ENCODE measurements at places on chromosomes 16 and 17.
A peak's percentile ranks its signal among the peaks of the same experiment; 100 is the strongest.

DNA sequence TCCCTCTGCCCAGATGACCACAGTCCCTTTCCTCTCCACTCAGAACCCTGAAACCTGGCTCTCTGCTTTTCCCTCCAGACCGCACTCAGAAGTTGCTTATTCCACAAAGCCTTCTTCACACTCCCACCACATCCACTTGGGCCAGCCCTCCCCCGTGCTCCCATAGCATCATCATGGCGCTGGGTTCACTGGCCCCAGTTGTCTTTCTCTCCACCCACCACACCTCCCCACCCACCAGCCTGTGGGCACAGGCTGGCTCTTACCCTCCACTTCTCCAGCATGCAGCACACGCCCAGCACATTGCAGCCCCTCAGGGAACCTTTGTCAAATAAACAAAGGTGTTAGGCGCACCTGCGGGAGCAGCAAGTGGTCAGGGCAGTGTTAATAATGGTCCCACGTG is 130.0 kb downstream of the KATNIP start:
- no peak for DNase-seq

GRCh38 chr16:4976079-4976478 is 17.9 kb downstream of the SEC14L5 start:
- no peak for DNase-seq

- DNase-seq, result no peak
Observed at GRCh38 chr16:53775821-53776431, 72.0 kb downstream of the FTO start.

DNA sequence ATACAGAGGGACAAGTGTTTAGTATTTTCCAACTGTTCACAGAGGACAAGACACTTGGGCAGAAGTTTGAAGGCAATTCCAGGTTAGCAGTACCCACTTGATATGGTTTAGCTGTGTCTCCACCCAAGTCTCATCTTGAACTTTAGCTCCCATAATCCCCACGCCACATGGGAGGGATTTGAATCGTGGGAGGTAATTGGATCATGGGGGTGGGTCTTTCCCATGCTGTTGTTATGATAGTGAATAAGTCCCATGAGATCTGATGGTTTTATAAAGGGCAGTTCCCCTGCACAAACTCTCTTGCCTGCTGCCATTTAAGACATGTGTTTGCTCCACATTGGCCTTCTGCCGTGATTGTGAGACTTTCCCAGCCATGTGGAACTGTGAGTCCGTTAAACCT is 668.9 kb downstream of the MAF start:
- DNase-seq, result no peak

DNA sequence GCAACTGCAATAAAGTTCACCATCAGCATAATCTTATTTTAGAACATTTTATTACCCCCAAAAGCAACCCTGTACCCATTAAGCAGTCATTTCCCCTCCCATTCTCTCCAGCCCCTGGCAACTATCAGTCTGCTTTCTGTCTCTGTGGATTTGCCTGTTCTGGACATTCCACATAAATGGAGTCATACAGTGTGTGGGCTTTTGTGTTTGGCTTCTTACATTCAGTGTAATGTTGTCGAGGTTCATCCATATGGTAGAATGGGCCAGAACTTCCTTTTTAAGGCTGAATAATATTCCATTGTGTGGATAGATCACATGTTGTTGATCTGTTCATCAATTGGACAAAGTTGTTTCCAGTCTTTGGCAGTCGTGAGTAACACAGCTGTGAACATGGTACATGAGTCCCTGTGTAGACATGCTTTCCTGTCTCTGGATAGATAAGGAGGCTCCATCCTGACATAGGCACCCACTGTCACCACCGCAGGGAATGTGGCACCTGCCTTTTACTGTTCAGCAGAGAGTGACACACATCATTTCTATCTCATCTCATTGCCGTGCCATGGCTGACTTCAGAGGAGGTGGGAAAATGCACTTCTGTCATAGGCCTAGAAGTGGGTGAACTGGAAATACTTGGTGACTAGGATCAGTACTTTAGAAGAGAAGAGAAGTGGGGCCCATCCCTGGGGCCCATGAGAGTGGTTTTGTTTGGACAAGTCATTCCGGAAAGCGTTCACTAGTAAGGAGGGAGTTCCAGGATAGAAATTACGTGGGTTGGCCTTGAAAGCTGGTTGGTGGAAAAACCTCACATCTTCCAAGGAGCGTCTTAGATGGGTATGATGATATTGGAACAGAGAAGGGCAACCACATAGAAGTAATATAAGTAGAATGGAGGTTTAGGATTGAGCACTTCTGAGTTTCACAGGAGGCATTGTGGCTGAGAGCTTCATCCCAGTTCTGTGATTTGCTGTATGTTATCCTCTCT is 25.8 kb downstream of the EPN2 start:
- DNase-seq, result peak; percentile 62

- DNase-seq, result no peak
Observed at GRCh38 chr17:34761646-34762045, 182.3 kb downstream of the TMEM132E start.

GRCh38 chr17:8122924-8123694 is 797 bp downstream of the HES7 start:
- DNase-seq, result peak; percentile 68

DNA sequence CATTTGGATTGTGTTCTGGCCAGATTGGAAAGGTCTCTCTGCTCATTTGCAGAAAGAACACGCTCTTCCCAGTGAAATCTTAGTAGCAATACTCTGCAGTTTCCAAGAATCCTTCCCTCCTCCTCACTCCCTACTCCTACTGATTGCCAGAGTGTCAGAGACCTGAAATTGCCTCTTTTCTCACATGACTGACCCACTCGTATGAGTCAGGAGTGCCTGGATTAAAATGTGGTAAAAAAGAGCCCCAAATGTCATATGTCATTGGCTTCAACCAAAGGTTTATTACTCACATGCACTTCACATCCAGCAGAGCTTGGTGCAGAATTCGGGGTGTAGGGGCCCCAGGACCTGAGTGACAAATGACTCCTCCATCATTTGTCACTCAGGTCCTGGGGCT is 39.7 kb upstream of the IRX3 start:
- DNase-seq, result no peak

DNA sequence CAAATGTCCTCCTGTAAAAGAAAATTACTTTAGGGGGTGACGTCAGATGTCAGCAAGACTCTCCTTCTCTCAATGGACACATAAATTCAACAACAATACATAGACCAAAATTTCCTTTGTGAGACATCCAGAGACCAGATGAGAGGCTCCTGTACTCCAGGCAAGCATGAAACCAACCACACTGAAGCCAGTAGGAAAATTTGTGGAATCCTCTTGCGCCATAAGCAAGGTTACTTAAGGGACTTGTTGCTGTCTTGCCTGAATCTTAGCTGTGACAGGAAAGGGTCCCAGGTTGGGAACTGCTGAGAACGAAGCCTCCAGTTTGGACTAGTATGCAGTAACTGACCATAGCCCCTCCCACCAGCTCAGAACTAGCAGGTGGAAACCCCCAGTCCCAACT is 56.0 kb downstream of the CEP112 start:
- no peak for DNase-seq

DNA sequence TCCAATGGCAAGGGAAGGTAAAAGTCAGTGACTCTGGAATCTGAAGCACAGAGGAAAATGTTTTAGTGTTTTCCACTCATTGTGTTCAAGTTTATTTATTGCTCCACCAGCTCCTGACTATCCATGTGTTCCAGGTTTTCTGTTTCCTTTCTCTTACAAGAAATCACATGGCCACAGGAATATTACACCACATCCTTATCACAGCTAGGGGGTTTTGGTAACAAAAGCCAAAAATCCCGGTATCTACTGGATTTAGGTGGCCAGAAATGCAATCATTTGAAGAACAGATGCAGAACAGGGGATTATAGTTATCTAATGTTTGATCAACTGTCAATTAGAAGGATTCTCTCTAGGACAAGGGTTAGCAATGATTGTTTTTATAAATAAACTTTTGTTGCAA is 47.9 kb downstream of the STH start:
- DNase-seq, result no peak

DNA sequence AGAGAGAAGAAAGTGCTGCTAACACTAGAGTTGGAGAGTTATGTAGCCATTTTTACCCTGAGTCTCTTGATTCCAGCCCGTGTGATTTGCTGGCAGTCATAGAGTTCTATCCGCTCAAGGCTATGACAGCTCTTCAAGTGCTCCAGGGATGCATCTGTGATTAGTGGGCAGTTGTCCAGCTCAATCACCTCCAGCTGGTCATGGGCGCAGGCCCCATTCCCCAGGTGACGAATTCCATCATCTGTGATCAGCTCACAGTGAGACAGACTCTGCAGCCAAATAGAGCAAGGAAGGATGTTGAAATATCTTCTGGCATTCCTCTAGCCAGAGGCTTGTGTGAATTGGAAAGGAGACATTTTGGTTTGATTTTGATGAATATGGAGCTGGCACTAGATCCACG is 38.4 kb upstream of the STAC2 start:
- no peak for DNase-seq

DNA sequence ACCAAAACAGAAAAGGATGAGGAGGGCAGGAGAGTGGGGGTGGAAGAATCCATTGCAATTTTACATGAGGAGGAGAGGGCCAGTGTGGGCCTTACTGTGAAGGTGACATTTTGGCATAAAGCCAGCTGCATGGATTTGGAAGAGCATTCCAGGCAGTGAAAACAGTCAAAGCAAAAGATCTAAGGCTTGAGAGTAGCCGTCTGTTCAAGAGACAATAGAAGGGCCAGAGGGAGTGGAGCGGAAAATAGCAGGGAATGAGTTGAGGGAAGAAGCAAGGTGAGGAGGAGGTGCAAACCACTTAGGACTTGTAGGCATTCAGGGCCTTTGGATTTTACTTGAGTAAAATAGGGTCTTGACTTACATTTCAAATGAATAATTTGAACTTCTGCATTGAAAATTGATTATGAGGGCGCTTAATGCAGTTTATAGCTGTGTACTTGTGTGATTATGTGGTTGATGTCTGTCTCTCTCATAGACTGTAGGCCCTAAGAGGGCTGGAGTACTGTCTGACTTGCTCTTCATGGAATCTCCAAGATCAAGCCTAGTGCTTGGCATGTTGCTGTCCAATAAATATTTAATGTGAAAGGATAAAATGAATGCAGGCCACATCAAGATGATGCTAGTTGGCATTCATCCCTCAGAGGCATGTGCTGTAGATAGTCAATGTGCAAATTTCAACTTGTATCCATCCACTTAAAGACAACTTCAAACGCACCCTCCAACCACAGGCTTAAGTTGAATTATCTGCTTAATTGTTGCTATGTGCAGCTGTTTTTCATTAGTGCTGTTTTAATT is 772.1 kb upstream of the RBFOX1 start:
- no peak for DNase-seq

DNA sequence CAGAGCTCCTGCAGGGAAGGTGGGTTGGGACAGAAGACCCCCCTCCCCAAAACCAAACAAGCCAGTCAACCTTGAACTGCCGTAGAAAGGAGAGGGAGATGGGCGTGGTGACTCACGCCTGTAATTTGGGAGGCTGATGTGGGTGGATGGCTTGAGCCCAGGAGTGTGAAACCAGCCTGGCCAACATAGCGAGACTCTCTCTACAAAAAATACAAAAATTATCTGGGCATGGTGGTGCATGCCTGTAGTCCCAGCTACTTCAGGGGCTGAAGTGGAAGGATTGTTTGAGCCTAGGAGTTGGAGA is 42.1 kb downstream of the NT5M start:
- no peak for DNase-seq

GRCh38 chr17:29007456-29007855 is 1.6 kb upstream of the SEZ6 start:
- no peak for DNase-seq

GRCh38 chr17:17975436-17975835 is 2.8 kb downstream of the DRC3 start:
- DNase-seq, result no peak

DNA sequence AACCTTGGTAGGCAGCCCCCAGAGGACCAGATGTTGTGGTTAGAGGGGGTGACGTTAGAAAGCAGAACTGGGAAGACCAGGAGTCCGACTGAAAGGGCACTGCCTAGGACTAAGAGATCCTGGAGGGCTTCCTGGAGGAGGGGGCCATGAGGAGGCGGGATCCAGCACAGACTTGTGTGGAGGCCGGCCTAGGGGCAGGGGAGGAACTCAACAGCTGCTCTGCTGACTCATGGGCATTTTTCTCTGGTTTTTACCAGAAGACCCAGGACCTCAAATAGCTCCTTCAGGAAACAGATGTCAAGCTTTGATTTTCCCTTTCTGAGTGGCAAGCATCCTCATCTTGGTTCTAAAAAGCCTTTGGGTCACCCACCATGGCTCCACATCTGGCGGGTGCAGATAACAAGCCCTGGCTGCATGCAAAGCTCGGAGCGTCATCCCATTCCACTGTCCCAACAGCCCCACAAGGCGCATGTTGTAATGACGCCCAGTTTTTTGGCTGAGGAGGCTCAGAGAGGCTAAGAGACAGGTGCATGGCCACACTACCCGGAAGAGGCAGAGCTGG is 29.0 kb downstream of the IL21R start:
- peak; percentile 23 for DNase-seq

Data from activated CD4-positive, alpha-beta T cell treated with anti-CD3 and anti-CD28 coated beads, Interleukin-2, Interleukin-4, amounts not matched to agents 100 ng/mL and 50 ng/mL, durations not matched to agents 16 hours and 8 hours (primary cell).